ENCODE measurements at places on chromosomes 1 and 21. TPM values are rescaled to one million over a fixed set of nuclear protein-coding genes. Genes with fewer than 3 reads are reported as not detected.

DNA sequence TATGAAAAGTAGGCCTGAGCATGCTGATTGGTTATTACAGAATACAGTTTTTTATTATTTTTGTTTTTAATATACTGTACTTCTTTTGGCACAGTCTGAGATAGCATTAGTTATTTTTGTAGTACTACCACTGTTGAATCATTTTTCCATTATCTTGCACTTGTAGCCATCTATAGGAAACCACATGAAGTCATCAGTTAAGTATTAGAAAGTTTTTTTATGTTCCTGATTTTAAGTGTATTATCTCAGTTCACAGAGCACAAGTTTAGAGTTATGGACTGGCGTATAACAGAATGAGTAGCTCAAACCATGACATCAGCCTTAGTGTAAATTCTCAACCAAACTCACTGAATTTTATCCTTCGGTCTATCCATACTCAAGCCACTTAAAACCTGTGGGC, 22.8 kb downstream of the DHX9 start:
- no peak for DNase-seq

- DNase-seq = no peak
Measured at GRCh38 chr1:19032413-19032695, 75.9 kb upstream of the IFFO2 start.

- DNase-seq = no peak
Measured at GRCh38 chr1:32871364-32872191, 866 bp upstream of the FNDC5 start.

Gene NCDN
- 8.5 TPM for total RNA-seq

Gene PSMB2
- total RNA-seq = 17.9 TPM

GRCh38 chr1:19073311-19074186, 117.1 kb upstream of the IFFO2 start:
- DNase-seq = no peak

DNA sequence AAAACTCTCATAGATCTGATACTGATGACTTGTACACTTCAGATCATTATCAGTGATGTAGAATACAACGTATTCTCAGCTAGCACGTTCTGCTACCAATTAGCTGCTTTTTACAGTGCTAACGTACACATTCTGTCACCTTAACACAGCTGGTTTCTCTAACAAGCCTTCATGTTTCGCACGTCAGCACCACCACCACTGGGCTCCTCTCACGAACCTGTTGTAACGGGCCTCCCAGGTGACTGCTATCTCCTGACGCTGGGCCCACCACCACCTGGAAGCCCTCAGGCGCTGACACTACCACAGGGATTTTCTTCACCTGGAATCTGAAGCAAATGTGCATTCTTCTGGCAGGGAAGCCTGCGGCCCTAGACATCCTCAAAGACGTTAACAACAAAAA, 19.8 kb downstream of the TOMM20 start:
- no peak for DNase-seq

Gene CCDC190
- total RNA-seq = under 0.01 TPM

Gene TNN
- total RNA-seq = not detected

Gene UBASH3A
- not detected for total RNA-seq

GRCh38 chr1:242211254-242212022, 212.5 kb upstream of the MAP1LC3C start:
- DNase-seq = no peak

GRCh38 chr1:42317308-42317707, 17.7 kb downstream of the FOXJ3 start:
- no peak for DNase-seq

DNA sequence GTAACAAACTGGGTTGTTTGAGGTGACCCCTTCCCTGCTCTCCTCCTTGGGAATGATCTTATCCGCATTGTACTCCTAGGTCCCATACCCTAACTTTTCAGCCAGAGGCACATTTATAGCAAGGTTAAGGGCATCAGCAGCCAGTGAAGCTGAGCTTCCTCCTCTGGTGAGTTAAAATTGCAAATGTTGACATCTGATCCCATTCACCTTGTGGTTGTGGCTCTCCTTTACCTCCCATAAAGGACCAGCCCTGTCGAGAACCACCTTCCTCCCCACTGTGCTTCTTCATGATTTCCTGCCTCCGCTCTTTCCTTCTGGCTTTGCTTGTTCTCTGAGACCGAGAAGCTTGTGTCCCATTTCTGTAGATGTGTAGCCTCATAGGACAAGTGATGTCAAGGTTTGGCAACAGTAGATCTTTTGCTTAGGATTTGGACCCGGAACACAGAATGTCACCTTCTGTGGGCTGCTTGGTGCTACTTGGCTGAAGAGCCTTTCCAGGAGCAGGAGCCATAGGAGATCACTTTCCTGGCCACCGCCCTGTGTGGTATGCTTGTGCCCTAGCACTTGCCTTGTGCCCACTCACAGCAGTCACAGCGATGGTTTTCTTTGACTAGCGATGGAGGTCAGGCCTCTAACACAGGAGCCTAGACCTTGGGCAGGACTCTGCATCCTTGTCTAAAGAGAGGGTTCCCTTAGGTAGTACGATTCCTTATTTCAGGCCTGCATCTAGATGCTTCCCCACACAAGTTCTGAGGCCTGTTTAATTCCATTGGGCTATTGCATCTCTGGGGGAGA, 18.8 kb downstream of the SZRD1 start:
- no peak for DNase-seq

- DNase-seq = no peak
Measured at GRCh38 chr1:20555025-20555757, 2.8 kb downstream of the FAM43B start.

Gene CYP4Z1
- 0.20 TPM for total RNA-seq

GRCh38 chr1:21297975-21298374, 7.7 kb upstream of the ECE1 start:
- DNase-seq = no peak

GRCh38 chr1:241696172-241696814, 44.2 kb downstream of the WDR64 start:
- DNase-seq = no peak

DNA sequence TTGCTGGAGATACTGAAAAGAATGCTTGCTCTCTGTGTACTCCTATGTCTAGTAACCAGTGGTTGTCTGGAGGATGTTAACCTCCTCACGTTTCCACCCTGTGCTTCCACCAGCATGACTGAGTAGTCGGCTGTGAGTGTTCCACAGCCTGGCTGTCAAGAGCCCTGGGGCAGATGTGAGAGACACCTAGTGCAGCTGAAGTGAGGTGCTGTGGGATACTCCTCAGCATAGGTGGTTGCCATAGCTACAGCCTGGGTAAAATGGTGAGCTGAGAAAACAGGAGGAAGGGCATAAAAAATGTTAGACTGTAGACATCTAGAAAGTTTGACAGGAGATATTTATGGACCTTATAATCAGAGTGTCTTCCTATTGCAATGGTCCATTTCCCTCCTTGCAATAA, 15.8 kb downstream of the IVL start:
- no peak for DNase-seq

DNA sequence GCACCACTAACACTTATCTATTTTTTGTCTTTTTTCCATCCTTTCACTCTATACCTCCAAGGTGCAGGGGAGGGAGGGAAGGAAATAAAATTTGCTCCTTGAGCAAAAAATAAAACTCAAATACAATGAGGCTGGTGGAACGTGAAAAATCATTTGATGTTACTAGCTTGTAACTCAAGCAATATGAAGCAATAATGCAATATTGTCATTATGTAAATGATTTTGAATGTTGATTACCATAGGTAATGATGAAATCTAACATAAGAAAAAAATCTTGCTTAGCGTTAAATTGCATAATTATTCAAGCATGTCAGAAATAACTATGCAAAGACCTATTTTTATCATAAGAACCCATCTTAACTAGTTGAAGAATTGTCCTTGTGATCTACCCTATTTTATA, 277.7 kb downstream of the KCTD3 start:
- no peak for DNase-seq

Gene KPRP
- total RNA-seq = not detected
